Stimulated activated CD4-positive, alpha-beta T cell treated with anti-CD3 and anti-CD28 coated beads, TNF-alpha, amount 100 ng/mL, for 24 hours (primary cell): ENCODE measurements at places on chromosomes 11 and 22.

GRCh38 chr22:44103735-44104480, 76.8 kb upstream of the PARVG start:
- no peak for DNase-seq

- DNase-seq, result no peak
Measured at GRCh38 chr11:129969920-129970319, 32.7 kb downstream of the PRDM10 start.

- no peak for DNase-seq
Measured at GRCh38 chr11:104843150-104843836, 55.0 kb downstream of the CASP12 start.

- no peak for DNase-seq
Measured at GRCh38 chr11:111688013-111688412, 78.2 kb downstream of the PPP2R1B start.

- no peak for DNase-seq
Measured at GRCh38 chr11:114073828-114074381, 14.4 kb downstream of the ZBTB16 start.

GRCh38 chr11:122392508-122392907, 263.0 kb upstream of the UBASH3B start:
- DNase-seq, result no peak

DNA sequence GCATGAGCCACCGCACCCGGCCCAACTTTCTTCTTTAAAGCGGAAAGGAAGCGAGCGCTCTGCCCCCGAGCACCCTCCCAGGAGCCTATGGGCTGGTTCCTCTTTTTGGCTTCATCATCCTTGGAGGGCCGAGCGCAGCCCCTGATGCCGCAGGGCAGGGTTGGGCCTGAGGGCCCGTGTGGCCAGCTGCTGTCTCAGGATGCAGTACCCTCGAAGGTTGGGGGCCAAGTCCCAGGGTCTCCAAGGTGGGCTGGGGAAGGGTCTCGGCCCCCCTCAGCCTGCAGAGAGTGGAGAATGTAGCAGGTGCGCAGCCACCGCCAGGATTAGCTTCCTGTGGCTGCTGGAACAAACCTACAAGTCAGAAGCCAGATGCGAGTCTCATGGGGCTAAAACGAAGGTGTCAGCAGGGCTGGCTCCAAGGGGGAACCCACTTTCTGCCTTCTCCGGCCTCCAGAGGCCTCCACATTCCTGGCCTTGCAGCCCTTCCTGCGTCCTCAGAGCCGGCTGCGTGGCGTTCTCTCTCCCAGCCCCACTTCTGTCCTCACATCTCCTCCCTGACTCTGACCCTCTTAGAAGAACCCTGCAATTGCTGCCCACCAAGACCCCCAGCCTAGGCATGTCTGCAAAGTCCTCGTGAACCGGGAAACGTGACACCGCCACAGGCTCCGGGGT, 2.9 kb downstream of the PANX2 start:
- no peak for DNase-seq

GRCh38 chr11:87423161-87423560, 385.4 kb downstream of the TMEM135 start:
- DNase-seq, result no peak

GRCh38 chr22:47310601-47311000, 548.2 kb downstream of the TBC1D22A start:
- no peak for DNase-seq

DNA sequence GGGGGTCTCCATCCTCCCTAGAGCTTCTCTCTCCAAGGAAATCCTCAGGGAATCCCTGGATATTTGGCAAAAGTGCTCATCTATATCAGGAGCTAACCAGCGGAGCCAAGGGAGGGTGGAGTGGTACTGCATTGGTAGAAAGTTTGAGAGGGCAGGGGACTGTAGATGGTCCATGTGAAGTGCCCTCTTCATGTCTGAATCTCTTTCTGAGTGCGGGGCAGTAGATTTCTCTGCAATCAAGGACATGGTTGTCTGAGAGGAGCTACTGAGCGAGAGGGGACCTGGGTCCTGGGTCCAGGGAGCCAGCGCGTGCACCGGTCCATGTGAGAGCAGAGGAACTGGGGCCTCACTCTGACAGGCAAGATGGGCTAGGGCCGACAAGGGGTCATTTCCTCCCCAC, 701 bp downstream of the DIXDC1 start:
- DNase-seq, result no peak

DNA sequence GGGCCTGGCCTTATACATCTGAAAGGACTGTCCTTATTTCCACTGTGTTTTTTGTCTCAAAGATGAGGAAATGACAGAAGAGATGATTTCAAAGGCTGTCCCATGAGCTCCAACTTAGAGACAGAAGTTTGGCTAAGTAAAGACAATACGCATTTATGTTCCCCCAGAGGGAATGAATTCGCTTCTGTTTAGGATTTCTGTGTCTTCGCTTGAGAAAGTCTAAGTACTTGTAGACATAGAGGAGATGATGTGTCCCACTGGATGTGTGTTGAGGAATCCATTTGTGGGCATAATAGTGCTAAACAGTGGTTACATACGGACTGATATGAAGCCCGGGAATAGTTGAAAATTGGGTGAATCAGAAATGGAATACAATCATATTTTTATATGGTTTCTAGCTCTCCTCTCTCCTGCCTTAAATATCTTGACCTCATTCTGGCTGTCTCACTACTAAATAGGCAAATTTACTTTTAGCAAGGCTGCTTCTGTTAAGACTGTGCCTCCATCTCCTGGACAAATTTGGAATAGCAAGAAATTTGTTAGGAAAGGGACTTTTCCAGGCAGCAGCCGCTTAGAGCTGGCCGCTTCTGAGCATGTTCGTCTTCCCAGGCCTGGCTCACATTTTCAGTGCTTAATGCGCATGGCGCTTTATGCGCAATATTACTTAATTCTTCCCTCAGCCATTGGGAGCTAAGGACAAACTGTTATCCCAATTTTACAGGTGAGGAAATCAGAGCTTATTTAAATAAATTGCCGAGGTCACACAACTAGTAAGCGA, 1.9 kb upstream of the PEX26 start:
- no peak for DNase-seq

DNA sequence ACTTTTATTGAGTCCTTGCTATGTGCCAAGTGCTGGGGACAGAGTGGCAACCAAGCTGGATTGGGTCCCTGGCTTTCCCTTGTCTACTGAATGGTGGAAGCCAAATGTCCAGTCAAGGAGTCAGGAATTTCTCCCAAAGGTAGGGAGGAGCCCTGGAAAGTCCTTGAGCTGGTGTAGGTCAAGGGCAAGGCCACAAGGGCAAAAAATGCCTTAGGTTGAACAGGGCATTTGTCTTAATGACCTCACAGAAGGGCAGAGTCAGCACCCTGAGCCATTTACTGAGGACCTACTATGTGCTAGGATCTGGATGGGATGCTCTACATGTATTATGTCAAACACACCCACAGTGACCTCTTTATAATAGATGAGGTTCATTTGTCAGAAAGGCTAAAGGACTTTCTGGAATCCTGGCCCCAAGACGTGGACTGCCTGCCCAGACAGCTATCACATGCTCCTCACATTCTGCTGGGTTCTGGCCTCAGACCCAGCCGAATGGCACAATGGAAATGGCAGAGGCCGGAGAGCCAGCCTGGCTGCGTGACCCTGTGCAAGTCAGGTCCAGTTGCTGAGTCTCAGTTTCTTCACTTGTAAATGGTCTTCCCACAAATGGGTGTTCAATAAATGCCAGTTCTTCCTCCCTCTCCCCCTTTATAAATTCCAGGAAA, 17.7 kb downstream of the MOGAT2 start:
- DNase-seq, result no peak

- no peak for DNase-seq
Measured at GRCh38 chr11:113319085-113319484, 4.7 kb downstream of the TTC12 start.

GRCh38 chr22:25645964-25646363, 81.5 kb downstream of the GRK3 start:
- no peak for DNase-seq

GRCh38 chr11:21814169-21814568, 378.7 kb upstream of the ANO5 start:
- DNase-seq, result no peak
